Substantia nigra (tissue), 51 donors: ENCODE measurements at places on chromosomes 12 and 14.

DNA sequence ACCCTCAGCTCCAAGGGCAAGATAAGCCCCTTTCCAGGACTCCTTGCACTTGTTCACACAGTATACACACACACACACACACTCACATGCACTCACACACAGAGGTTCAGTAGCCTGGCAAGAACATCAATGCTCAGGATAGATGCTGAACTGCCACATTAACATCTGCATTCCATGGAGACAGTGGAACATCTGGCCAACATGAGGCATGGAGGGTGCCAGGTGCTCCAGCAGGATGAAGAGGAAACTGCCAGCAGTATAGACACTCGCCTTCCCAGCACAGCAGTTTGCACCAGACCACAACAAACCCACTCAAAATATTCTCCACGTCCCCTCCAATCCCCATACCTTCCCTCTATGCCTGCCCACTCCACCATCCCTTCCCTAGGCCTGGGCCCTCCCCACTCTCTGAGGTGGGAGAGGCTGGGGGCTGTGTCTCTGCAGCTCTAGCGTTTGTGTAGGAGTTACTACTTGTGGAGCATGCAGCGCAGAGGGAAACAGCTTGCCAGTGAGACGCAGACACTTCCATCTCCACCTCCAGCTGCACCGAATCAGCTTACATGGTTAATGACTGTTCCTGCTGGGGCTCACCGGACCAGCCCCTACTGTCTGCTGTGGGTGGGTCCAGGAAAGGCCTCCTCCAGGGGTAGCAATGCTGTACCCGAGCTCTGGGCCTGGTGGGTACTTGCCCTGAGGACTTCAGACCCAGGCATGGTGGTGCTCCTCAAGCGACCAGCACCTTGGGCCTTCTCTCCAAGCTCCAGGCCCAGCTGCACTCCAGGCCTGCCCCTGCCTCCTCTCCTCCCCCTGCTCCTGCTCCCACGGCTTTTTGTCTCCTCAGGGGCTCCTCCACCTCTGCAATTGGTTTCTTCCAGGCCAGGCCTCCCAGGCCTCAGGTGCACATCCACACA is 18.6 kb upstream of the PLEKHG3 start:
- no peak for DNase-seq

DNA sequence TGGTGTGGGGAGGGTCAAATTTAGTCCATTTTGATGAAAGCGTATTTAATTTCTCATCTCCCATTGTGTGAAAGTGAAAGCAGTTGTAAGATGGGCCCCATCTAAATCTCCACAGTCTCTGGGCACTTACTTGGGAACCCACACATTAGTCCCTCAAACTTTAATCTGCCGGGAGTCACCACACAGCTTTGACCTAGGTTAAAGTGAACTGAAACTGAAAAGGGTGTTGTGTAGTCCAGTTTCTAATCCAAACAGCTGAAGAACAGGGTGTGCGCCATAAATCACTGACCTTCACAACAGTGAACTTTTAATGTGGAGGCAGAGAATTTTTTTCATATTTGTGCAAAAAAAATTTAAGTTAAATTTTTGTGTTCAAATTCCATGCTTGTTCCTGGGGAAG is 48.4 kb upstream of the PTPRO start:
- DNase-seq: no peak

- no peak for DNase-seq
These were observed 149.0 kb downstream of the PRKCH start for GRCh38 chr14:61470261-61470960.

DNA sequence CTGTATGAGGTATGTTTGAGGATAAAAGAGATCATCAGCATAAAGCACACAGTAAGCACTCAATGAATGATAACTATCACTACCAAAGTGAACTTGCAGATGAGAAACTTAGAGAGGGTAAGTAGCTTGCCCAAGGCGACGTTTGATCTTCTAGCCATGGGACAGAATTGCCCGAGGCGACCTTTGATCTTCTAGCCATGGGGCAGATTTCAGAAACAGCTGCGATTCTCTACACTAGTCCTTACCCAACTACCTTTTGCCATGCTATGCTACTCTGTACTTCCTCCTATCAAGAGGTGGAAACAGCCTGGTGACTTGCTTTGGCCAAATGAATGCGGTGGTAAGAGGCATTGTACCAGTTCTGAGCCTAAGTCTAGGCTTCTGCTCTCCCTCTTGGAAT is 23.7 kb upstream of the NT5DC3 start:
- no peak for DNase-seq

- no peak for DNase-seq
These were observed 57.7 kb upstream of the DLK1 start for GRCh38 chr14:100669011-100669412.

DNA sequence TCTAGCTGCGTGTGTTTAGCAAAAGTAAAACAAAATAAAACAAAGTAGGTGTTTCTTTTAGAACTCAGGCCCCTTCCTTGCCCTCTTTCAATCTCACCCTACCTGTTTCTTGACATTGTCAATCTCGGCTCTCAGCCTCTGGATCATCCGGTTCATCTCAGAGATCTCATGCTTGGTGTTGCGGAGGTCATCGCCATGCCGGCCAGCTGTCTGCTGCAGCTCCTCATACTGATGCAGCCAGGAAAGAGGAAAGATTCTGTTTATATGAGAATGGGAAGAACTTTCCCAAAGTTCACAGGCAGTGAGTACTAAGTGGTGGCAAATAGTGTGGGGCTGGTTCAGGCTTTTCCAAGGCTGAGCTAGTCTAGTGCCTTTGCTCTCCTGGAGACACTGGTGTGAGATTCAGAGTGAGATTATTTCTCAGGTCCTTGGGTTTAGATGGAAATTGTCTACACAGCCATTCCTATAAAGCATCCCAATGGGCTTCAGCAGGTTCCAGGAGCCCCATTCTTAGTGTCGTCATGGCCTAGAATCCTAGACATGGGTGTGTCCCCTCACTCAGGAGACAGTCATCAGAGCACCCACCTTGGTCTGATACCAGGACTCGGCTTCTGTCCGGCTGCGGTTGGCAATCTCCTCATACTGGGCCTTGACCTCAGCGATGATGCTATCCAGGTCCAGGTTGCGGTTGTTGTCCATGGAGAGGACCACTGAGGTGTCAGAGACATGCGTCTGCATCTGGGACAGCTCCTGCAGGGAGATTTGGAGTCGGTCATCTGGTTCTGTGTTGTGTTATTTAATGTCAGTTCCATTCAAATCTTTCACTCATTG is 3.0 kb downstream of the KRT5 start:
- DNase-seq: no peak

DNA sequence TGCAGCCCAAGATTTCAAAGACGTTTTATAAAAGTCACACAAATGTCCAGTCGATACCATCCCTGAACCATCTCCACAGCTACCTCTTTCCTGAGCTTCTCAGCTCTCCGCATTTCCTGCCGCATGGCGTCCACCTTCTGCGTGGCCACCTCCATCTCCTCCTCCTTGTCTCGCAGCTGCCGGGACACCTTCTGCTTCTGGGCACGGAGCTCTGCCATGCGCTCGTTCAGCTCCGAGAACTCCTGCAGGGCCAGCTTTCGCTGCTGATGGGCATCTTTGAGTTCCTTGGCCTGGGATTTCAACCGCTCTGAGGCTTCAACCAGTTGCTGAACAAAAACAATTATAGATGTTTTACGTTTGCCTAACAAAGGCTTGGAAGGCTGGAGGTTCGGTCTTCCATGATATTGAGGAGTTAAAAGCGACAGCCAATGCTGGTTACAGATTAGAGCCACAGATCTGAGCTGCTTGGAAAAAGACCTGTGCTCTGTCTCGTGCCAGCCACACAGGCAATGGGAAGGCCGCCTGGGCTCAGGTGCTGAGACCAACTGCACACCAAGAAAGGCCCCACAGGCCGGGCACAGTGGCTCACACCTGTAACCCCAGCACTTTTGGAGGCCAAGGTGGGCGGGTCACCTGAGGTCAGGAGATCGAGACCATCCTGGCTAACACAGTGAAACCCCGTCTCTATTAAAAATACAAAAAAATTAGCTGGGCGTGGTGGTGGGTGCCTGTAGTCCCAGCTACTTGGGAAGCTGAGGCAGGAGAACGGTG is 49.6 kb downstream of the AMN start:
- no peak for DNase-seq

- DNase-seq: no peak
These were observed 84.9 kb upstream of the PWP1 start for GRCh38 chr12:107600581-107601144.

- no peak for DNase-seq
These were observed 23.6 kb upstream of the KCNH3 start for GRCh38 chr12:49515266-49515665.

DNA sequence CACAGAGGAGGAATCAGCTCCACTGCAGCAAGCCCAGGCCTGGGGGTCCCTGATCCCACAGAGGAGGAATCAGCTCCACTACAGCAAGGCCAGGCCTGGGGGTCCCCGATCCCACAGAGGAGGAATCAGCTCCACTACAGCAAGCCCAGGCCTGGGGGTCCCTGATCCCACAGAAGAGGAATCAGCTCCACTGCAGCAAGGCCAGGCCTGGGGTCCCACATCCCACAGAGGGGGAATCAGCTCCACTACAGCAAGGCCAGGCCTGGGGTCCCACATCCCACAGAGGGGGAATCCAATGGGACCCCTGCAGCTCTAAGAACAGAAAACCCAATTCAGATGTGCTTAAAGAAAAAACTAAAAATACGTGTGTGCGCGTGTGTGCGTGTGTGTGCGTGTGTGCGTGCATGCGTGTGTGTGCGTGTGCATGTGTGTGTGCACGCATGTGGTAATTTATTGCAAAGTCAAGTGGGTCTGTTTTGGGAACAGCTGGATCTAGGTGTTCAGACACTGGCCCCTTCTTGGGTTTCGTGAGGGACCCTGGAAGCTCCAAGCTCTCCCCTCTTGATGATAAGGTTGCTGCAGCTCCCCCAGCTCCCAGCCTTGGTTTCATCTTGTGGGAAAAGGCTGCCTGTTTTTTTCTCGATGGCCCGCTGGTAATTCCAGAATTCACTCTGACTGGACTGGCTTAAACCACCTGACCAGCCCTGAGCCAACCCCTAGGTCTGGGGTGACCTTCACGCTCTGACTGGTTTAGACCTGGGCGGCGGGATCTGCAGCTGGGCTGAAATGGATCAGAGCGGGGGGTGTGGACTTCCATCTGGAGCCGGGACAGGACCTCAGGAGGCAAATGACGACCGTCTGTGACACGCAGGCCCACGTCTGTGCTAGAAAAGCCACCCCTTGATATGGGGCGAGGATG is 47.1 kb downstream of the GALNT9 start:
- DNase-seq: no peak

DNA sequence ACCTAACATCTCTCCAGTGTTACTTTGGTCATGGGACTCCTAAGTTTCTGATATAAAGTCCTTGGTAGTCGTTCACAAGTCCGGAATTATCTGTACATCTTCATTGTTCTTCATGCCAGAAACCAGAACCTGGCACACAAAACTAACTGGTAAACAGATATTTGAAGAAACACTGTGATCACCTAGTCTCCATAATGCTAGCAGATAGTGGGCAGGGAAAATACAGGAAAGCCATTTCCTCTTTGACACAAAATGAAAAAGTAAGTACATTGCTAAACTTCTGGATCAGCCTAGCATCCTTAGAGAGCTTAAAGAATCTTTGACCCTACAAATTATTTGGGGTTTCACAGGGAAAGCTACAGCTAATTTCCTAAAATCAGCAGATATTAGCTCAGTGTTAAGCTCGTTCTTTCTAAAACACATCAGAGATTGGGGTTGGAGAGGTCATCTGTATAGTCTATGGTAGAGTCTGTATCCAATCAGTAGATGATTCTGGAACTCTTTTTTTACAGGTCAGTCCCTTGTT is 4.8 kb downstream of the DDIT3 start:
- DNase-seq: no peak

DNA sequence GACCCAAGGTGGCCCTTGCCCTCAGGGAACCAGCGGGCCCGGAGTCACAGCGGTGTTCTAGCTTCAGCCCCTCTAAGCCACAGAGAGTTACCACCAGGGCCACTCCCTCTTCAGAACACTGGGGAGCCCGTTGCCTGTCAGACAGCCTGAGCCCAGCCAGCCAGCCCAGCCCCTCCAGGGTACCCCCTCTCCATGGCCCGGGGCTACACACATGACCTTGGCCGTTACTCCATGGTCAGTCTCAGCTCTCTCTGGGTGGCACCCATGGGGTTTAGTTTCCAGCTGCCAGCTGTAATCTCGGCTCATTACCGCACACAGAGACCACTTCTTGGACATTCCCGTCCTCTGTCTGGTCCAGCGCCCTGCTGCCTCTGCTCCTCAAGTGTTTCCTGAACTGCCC is 35.0 kb downstream of the PPP2R5C start:
- DNase-seq: no peak

- DNase-seq: no peak
These were observed 89.3 kb downstream of the OSBPL8 start for GRCh38 chr12:76470028-76470939.

GRCh38 chr14:101627915-101628262 is 66.6 kb downstream of the DIO3 start:
- no peak for DNase-seq

DNA sequence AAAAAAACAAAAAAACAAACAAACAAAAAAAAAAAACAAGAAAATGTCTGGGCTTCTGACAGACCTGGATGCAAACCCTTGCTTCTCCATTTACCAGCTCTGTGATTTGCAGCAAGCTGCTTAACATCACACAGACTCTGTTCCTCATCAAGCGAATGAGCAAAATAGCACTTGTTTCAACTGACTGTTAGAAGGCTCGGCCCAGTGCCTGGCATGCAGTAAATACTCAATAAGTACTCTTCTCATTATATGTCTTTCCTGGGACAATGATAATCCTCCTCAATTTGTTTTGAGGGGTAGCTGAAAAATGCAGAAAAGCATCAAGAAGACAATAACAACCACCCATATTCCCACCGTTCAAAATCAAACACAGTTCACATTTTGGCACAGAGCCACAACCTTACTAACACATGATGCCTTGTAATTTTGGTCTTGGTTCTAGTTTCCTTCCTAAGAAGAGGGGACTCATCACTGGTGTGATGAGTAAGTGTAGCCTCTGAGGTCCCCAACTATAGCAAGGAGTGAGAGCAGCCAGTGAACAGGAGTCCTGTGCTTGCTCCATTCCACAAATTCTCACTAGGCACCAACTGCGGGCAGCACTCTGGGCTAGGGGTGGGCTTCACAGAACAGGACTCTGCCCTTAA is 60.4 kb downstream of the TTC7B start:
- no peak for DNase-seq

DNA sequence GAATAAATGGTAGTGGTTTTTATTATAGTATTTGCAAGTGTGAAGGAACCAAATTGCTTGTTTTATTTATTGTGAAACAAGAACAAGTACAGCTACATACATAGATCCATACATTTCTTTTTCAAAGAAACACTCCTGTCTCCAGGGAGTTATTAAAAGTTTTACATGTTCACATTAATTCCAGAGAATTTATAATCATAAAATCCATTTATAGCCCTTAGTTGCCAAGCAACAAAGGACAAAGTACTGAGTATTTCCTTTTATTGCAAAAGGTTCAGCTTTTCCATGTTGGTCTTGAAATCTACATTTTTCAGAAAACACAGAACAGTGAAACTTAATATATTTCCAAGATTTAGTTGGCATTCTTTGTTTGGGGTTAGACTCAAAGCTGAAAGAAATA is 9.5 kb downstream of the MYRFL start:
- DNase-seq: no peak

DNA sequence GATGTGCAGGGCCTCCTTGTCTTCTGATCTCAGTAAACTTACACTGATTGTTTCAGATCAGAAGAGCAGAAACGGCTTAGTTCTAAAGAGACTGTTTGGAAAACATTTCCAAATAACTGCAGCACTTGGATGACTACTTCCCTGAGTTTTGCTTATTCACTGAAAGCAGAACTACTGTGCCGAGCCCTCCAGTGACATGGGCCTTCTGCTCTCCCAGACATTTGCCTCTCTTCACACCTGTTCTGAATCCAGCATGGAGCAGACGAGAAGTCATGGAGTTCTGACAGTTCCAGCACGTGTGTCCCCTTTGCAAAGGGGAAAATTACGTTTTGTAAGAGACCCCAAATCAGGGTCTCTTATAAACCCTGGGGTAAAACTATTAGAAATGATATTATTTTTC is 31.4 kb downstream of the ETNK1 start:
- no peak for DNase-seq
